PC-3 (cell line): ENCODE measurements at places on chromosomes 12 and 14. TPM values are rescaled to one million over a fixed set of nuclear protein-coding genes. Genes with fewer than 3 reads are reported as not detected.

DNA sequence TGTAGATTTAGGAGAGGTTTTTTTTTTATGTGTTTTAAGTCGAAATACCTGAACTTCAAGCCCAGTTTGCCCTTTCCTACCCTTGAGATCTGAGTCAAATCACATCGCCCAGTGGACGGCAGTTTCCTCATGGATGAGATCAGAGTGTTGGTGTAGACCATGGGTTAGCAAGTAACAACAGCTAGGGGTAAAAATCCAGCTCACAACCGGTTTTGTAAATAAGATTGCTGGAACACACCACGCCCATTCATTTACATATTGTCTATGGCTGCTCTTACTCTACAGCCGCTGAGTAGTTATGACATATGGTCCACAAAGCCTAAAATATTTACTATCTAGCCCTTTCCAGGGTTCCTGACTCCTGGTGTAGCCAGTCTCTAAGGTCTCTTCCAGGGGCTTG is 158.5 kb upstream of the PLEKHG7 start:
- no peak for DNase-seq

- no peak for DNase-seq
These were observed 14.0 kb upstream of the ENDOU start for GRCh38 chr12:47739297-47739696.

GRCh38 chr12:2054091-2055018 is 1.6 kb downstream of the CACNA1C start:
- DNase-seq, result no peak

- DNase-seq, result no peak
These were observed 6.9 kb upstream of the IGF1 start for GRCh38 chr12:102487226-102487625.

Gene INHBC
- total RNA-seq, result not detected in 2 replicates

- DNase-seq, result peak; percentile 37
These were observed 7.2 kb upstream of the SELPLG start for GRCh38 chr12:108640802-108641445.

DNA sequence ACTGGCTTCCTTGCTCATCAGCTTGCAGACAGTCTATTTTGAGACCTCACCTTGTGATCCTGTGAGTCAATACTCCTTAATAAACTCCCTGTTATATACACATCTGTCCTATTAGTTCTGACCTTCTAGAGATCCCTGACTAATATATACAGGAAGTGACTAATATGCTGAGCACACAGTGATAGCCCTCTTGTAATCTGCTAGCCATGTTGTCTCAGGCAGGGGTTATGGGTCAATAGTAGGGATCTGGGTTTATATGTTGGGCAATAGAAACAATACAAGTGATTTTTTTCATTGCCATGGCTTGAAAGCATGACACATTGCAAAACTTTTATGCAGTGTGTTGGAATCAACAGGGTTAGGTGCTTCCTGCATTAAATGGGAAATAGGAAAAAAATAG is 562.2 kb downstream of the GALC start:
- peak; percentile 29 for DNase-seq

Gene TMBIM4
- 36.3 and 63.2 TPM in 2 replicates for total RNA-seq

DNA sequence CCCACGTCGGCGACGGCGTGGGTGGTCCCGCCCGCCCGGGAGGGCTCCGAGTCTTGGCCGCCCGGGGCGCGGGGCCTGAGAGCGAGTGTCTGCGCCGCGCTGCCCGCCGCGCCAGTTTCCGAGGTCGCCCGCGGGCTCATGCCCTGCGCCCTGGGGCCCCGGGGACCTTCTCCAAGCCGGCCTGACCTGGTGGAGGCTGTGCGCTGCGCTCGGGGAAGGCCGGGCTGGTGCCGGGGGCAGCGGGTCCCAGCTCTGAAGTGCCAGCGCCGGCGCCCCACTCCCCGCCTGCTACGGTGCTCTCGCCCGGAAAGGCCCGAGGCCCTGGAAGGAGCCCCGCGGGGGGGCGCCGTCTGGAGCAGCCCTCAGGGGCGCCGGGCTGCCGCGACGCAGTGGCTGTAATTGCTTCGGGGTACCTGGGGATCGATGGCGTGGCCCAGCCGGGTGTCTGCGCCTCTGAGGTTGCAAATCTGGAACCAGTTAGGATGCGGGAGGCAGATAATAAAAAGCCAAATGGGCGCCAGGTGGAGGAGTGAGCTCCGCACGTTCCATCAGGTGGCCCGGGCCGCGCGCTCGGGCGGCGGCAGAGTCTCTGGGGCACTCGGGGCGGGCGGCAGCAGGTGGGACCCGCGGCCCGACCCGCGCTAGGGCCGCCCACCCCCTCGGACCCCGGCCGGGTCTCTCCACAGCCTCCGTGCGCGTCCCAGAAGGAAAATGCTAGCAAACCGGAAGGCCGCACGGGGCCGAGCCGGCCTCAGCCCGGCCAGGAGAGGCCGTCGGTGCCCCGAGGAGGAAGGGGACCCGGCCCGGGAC is 102.3 kb upstream of the DIO3 start:
- peak; percentile 25 for DNase-seq

DNA sequence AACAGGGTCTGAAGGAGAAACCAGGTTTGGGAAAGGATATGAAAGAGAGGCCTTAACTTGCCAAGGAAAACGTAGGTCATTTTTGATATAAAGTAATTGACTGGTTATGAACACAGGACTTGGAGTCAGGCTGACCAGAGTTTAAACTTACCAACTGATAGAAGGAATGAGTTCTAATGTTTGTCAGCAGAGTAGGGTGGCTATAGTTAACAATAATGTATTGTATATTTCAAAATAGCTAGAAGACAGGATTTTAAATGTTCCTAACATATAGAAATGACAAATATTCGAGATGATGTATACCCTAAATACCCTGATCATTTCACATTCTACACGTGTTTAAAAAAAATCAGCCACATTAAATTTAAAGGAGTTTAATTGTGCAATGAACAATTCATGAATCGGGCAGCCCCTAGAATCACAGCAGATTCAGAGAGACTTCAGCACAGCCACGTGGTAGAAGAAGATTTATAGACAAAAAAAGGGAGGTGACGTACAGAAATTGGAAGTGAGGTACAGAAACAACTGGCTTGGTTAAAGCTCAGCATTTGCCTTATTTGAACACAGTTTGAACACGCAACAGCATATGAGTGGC is 52.5 kb upstream of the PLEKHG7 start:
- no peak for DNase-seq

GRCh38 chr12:6363330-6364043 is 11.9 kb downstream of the SCNN1A start:
- DNase-seq, result peak; percentile 84

DNA sequence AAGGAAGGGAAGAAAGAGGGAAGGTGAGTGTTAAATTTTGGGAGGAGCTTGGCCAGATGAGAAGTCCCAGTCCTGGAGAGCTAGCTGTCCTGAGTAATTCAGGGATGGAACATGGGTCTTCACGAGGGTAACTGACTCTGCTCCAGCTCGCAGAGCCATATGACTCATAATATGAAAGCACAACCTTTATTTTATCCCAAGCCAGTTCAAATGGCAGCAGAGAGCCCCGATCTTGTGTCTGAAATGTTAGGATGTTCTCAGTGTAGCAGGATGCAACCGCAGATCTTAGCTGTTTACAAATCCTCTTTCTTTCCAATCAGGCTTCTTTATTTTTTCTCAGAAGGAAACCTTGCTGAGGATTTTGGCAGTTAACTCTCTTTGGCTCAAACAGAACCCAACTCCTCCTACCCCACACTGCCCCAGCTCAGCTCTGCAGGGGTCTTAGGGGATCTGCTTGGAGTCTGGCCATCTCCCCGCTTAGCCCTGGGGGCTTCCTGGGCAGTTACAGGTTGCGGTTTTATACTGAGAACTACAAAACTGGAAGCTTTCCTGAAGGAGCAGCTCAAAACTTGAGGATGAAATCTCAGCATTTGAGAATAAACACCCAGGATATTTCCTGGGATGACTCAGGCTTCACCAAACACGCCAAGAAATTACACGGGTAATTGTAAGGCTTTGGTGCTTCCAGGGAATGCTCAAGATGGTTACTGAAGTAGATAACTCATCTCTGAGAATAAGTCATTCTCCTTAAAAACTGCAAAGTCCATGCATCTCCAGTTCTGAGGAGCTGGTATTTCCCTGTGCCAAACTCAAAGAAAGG is 92.5 kb downstream of the VCPKMT start:
- peak; percentile 85 for DNase-seq

GRCh38 chr12:120367233-120367923 is 1.6 kb downstream of the MSI1 start:
- no peak for DNase-seq

DNA sequence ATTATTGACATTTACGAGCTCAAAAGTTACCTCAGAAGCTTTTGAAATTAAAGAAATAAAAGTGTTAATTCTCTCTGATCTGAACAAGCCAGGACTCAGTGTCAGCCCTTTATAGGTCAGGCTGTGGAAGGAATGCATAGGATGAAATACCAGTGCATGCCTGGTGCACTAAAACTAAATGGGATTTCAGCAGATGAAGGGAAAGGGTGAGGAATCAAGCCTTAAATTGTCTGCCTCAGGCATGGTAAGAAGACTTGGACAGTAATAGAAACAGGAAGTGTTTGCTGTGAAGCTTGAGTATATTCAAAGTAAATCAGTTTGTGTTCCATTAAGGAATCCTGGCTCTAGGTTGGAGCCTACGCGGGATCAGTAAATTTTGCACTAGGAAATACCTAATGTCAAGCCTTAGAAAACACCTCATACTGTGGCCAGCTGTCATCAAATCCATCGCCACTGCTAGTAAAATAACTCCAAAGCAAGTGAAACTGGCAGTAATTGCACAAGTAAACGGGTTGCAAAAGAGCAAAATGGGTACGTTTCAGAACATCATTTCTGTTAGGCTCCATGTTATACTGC is 76.3 kb downstream of the PDE3A start:
- DNase-seq, result no peak

- peak; percentile 67 for DNase-seq
These were observed 15.2 kb downstream of the RFX4 start for GRCh38 chr12:106598003-106598402.

Gene OVCH1
- total RNA-seq, result not detected in 2 replicates

GRCh38 chr14:92449404-92450181 is 64.0 kb upstream of the RIN3 start:
- DNase-seq, result no peak

DNA sequence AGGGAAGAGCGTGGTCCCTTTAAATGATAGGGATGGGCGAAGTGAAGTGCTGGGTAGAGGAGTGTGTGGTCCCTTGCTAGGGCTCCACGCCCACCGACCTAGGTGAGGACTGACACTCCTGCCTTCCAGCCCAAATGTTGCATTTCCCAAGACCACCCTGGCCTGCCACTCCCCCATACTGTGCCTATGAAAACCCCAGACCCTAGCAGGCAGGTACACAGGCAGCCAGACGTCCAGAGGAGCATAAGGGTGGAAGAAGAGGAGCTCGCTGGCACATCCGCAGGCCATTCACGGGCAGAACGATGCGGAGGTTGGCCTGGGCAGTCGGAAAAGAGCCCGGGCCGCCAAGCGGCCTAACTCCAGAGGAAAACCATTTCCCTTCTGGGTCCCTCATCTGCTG is 817 bp upstream of the IPO8 start:
- no peak for DNase-seq

GRCh38 chr12:65642061-65642661 is 182.1 kb upstream of the HMGA2 start:
- no peak for DNase-seq

DNA sequence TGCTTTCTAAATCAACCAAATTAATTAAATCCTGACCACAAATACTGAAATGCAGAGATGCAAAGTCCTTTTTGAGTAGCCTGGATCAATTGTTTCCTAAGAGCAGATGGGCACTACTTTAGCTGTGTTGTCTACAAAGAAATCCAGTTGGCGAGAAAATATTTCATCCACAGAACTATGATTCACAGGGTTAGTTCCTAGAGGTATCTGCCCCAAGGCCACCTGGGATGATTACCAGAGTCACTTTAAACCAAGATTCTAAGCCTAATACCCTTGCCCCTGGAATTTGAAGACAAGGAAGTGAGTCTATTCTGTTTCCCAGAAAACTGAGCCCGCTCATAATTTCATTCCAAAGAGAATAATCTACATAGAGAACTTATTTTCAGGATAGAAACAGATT is 198.4 kb downstream of the PPM1H start:
- DNase-seq, result peak; percentile 49

DNA sequence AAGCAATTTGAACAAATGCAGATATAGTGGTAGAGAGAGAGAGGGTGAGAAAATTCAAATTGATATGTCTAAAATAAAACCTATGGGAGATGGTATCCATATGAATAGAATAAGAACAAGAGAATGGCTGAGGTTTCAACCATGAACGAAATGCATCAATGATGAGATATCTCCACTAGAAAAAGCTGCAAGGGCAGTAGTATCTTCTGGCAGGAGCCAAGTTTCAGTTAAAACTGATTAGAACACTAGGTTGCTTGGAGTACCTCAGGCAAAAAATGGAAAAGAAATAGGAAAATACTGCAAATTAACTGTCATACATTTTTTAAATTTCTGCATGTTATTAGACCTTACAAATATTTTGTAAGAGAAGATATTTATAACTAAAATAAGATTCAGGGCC is 151.3 kb downstream of the ANKS1B start:
- no peak for DNase-seq

DNA sequence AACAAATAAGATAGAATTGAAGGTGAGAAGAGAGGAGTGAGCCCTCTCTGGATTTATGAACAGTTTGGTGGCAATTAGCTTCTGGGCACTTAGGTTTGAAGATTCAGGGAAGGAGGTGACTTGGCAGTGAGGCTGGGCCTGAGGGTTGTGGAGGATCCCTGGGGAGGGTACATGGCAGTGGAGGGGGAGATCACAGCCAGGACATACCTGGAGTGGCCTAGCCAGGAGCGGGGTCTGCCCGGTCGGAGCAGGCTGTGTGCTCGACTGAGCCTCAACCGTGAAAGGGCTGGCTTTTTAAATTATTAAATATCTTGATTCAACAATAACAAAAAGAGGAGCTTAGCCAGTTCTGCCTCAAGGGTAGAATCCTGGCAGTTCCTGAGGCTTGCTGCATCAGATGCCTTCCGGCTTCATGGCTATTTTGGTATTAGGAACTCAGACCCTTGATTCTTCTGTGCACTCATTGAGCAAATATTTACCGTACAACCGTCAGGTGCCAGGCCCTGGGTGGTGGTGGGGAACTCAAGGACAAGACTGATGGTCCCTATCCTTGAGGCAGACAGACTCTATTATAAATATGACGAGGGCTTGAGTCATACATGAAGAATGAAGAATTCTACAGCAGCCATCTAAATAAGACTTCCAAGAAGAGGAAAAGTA is 73.4 kb downstream of the SPTB start:
- peak; percentile 99 for DNase-seq
